ENCODE measurements at places on chromosomes 16 and 17.

DNA sequence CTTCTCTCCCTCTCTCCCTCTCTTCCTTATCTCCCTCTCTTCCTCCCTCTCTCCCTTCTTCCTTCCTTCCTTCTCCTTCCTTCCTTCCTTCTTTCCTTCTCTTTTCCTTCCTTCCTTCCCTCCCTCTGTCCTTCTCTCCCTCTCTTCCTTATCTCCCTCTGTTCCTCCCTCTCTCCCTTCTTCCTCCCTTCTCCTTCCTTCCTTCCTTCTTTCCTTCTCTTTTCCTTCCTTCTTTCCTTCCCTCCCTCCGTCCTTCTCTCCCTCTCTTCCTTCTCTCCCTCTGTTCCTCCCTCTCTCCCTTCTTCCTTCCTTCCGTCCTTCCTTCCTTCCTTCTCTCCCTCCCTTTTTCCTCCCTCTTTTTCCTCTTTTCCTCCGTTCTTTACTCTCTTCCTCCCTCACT, 38.6 kb downstream of the HS3ST4 start:
- no peak for DNase-seq

DNA sequence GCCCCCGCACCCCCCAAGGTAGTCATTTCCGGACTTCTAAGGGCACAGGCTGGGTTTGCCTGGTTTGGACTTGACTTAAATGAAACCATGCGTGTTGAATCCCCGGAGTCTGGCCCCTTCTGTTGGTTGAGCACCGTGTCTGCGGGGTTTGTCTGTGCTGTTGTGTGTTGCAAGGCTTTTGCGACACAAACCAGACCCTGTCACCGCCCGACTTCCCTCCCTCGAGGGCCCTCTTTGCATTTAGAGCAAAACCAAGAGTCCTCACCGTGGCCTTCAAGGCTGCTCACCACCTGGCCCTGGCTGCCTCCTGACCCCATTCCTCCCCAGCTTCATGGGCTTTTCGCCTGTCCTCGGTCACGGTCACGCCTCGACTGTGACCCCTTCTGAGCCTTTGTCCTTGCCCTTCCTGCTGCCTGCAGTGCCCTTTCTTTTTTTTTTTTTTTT, 7.4 kb downstream of the CRISPLD2 start:
- no peak for DNase-seq

GRCh38 chr17:39305978-39306377, 80.2 kb upstream of the STAC2 start:
- no peak for DNase-seq

DNA sequence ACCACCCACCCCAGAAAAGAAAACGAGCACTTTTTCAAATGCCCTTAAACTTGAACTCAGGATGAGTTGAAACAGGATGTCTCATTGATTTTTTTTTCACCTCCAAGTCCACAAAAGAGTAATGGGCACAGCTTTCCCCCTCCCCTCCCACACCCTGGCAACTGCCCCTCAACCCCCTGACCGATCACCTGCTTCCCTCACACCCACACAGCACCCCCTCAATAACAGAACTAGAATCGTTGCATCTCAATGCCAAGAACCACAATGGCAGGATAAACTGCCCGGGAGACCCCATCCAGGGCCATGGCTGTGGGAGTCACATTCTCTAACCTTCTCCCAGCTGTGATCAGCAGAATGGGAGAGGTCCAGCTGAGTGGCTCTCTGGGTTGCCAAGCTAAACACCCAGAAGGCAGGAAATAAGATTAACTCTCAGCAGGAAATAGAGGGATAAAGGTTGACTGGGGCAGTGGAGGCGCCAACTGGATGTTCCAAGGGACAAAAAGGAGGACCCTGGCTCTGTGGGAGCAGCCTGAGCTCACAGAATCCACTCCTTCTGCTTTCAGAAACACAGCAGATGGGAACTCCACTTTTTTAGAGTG, 128.0 kb upstream of the SDK2 start:
- no peak for DNase-seq

- DNase-seq = no peak
These were observed 14.5 kb upstream of the RNF222 start for GRCh38 chr17:8412089-8412488.
